ENCODE measurements at places on chromosomes 12 and 14.

- DNase-seq: no peak
These were observed 39.8 kb downstream of the SPRING1 start for GRCh38 chr12:116698116-116698515.

- DNase-seq: no peak
These were observed 638.5 kb downstream of the MED13L start for GRCh38 chr12:115638733-115639647.

DNA sequence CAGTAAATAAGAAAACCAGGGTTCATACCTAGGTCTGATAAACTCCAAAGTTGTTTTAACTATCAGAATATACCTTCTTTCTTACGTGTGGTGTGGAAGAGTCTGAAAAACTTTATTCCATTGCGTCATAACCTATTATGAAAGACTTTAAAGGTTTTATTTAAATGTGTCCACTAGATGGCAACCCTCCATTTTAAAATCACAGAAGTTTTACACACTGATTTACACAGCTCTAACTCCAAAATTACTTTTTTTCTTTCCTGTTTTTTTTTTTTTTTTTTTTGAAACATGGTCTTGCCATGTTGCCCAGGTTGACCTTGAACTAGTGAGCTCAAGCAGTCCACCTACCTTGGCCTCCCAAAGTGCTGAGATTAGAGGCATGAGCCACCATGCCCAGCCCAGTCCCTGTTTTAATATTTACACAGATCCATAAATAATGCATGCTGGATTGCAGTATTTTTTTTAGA lies 17.3 kb upstream of the TMPRSS12 start:
- DNase-seq: no peak

DNA sequence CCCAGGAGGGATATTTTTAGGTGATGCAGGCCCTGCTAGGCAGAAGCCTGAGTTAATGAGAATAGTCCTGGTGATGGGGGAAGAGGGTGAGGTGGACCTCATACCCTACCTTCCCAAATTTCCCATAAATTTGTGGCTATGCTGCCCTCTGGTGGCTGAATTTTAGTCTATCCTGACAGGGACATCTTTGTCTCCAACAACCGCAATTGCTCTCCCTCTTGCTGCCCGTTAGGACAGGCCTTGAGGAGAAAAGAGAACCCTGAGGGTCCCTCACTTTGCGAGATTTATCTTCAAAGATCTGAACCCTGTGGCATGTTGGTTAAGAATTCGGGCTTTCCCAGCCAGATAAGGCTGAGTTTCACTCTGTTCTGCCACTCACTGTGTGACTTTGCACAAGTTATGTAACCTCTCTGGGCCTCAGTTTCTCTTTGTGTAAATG lies 9.8 kb upstream of the ZNF385A start:
- DNase-seq: no peak

- DNase-seq: no peak
These were observed 12.4 kb downstream of the SMIM41 start for GRCh38 chr12:52091869-52092268.

DNA sequence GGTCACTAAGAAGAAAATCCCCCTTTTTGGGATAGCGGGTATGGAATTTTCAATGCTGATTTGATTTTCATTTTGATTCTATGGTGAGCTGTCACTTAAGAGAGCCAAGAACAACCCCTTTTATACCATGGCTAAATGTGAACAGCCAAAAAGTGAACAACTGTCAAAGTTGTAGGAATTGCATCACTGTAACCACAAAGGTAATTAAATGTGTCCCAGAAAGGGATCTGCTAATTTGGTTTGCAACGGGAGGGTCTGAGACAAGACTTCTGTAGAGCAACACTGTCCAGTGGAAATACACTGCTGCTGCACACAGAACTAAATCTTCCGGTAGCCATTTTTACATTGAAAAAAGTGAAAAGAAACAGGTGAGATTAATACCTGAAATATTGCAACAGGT lies 14.6 kb downstream of the CHST11 start:
- no peak for DNase-seq

DNA sequence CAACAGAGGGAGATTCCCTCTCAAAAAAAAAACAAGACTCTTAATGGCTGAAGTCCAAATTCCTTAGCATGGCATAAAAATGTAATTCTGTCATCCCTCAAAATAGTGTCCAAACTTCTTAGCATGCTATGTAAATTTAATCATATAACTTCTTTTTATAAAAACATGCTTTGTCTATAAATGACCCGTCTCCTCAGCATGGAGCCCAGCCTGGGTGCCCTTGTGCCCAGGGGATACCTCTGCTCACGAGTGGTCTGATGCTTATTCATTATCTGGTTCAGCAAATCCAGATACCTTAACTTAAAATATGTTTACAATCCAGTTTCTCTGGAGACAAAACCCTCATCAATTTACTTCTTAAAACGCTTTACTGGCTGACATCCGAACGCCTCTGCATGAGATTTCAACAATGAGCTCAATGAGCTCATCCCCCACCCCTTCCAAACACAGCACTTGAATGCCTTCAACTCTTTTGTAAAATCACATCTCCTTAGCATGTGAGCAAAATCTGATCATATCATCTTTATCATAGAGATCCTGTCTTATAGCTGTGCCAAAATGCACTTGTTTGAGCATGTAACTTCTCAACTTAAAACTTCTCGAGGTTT lies 15.7 kb downstream of the RTL1 start:
- no peak for DNase-seq

DNA sequence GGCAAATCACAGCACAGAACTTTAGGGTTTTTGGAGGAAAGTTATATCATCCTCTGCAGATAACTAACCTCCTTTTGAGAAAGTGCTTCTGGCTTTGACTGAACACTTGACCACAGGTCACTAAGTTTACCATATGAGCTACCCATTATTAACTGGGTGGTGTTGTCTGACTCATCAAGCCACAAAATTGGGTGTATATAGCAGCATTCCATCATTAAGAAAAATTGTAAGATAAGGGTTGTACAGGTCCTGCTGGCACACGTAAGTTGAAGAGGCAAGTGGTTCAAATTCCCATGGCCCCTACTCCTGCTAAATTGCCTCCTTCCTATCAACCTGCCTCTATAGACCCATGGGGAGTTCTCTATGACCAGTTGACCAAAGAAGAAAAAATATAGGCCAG lies 39.5 kb downstream of the L2HGDH start:
- no peak for DNase-seq

DNA sequence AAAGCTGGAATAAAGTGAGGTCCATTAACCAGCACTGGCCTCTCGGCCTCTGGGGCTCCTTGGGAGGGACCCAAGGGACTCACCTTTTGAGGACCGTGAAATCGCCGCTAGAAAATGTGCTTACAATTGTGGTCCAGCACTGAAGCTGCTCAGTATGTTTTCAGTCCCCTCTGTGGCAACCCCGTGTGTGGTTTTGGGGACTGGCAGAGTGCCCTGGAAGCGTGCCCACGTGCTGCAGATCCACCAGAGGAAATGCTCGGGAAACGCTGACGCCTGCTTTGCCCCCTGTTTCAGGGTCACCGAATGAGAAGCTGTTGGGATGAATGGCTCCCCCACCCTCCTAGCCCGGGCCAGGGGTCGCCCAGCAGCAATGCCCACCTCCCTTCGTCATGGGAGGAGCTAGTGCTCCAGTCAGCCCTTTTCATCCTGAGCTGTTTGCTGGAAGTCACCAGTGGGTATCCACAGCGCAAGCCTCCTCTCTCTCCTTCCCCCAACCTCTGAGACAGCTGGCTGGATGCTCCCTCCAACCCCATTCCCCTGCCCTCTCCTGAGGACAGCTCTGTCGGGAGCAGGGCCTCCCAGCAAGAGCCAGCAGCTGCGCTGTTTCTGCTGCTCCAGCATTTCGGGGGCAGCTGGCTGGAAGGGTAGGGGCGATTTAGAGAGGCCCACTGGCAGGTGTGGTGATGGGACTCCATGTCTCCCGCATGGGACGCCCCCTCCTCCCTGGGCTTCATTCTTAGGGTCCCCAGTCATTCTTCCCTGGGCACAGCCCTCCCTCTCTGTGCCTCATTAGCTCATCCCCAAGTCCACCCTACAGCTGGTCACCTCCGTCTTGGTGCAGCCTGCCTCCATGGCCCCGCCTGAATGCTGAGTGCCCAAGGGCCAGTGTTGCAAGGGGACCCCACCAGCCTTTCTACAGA lies 33.2 kb upstream of the PPP1R13B start:
- no peak for DNase-seq

DNA sequence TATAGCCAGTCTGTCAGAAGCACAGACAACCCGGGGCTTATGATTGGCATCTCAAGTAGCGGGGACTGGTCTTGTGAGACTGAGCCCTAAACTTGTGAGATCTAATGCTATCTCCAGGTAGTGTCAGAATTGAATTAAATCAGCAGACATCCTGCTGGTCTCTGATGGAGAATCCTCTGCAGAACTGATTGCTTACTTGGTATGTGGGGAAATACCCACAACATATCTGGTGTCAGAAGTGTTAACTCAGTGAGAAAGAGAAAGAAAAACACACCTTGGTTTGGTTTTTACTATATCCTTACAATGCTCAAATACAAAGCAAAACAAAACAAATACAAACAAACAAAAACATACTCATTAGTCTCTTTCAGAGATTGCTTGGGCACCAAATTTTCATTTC lies 10.0 kb downstream of the SEL1L start:
- DNase-seq: no peak

DNA sequence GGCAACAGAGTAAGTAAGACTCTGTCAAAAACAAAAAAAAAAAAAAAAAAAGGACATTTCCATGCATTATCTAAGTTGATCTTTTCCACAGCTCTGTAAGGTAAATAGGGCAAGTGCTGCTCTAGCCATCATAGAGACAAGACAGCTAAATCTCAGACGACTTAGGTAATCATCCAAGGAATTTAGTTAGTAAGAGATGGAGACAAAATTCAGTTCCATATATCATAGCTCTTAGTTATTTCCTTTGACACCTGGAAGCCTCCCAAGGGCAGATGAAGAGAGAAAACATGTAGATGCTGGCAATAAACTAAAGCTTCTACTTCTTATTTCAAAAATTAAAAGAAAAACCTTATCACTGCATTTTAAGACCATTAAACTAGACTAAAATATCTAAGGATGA lies 48.7 kb downstream of the ST8SIA1 start:
- no peak for DNase-seq
